Epithelial cell of proximal tubule (primary cell): ENCODE measurements at places on chromosomes 16 and 17. TPM values are rescaled to one million over a fixed set of nuclear protein-coding genes. Genes with fewer than 3 reads are reported as not detected.
A peak's percentile ranks its signal among the peaks of the same experiment; 100 is the strongest.

- no peak for DNase-seq
Measured at GRCh38 chr16:67935101-67935401, 1.6 kb downstream of the PSMB10 start.

Gene WFDC1
- total RNA-seq, result not detected in 2 replicates

Gene UNC13D
- total RNA-seq, result 9.2 and 17.8 TPM in 2 replicates

DNA sequence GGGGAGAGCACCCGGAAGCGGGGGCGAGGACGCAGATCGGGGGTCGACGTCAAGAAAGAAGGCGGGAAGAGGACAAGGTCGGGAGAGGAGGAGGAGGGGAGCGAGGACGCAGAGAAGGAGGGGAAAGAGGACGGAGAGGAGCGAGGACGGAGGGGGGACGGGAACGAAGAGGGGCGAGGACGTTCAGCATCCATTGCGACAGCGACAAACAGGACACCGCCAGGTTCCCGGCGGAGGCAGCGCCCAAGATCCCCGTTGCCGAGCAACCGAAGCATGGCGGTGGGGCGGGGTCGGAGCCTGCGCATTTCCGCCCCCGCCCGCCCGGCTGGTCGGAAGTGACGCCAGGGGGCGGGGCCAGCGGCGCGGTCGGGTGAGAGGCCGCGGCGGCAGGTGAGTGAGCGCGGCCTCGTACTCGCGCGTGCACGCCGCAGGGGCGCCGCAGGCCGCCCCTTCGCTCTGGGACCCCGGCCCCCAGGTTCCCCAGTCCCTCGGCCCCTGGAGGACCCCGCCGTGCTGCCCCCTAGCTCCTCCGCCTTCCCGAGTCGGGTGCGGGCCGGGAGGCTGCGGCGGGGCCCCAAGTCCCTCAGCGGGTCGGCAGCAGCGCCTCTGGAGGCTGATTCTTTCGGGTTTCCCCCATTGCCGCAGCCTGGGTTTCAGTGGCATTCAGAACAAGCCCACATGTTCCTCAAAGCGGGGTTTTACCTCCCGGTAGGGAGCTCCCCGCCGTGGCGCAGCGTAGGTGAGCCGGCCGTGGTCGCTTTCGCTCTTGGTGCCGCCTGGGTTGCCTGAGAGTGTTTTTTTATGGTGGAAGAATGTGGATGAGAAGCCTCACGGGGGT, at the start of gene FAM234A:
Gene FAM234A (plus strand): TSS at position 354 of the 838 bp plus-strand sequence. CDS start 19,593 bp downstream, outside the sequence.
- DNase-seq, result no peak

DNA sequence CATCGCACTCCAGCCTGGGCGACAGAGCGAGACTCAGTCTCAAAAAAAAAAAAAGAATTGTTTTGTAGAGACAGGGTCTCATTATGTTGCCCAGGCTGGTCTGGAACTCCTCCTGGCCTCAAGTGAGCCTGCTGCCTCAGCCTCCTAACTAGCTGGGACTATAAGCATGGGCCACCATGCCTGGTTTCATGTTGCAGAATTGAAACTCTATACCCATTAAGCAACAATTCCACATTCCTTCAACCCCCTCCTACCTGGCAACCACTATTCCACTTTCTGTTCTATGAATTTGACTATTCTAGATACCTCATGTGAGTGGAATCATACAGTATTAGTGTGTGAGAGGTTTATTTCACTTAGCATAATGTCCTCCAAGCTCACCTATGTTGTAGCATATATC, 24.5 kb downstream of the RNF135 start:
- no peak for DNase-seq

GRCh38 chr17:49862781-49863331, 15.0 kb upstream of the TAC4 start:
- DNase-seq, result no peak

Gene PRAC2
- total RNA-seq, result not detected in 2 replicates

GRCh38 chr17:6602141-6602540, 38.4 kb downstream of the KIAA0753 start:
- no peak for DNase-seq

GRCh38 chr16:48608871-48609651, 919 bp downstream of the N4BP1 start:
- no peak for DNase-seq

GRCh38 chr17:550463-551180, 164.0 kb downstream of the VPS53 start:
- DNase-seq, result peak; percentile 15

Gene PROCA1
- total RNA-seq, result under 0.01 and 0.58 TPM in 2 replicates

DNA sequence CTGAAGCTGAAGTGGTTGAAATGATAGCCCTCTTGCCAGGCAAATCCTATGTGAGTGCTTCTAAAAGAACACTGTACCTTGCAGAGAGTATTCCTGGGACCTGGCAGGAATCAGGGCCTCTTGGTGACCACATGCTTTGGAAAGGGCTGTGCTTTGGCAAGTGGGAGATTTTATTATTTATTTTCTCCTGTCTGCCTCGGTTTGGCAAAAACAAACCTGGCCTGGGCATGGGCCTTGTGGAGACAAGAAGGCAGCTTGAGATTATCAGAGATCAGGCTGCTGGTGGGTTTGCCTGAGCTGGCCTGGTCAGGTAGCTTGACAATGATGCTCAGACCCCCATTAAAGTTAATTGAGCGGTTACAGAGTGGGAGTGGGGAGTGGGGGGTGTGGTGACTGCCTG, 24.6 kb downstream of the ABCC1 start:
- no peak for DNase-seq

DNA sequence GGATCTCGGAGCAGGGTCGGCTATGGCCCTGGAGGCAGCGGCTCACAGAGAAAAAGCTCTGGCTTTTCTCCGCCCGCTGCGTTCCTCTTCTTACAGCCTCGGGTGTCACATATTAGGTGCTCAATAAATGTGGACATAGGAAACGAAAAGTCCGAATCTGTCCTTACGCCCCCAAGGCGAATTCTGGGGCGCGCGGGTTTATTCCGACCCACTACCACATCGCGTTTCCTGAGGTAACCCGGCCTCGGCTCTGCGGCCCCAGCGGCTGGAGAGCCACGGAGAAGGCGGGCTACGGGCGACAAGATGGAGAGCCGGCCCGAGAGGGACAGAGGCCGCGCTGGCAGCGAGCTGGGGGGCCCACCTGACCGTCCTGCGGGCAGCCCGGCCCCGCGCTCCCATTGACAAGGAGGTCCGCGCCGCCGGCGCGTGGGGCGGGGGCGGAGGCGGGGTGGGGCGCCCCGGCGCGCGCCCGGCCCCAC, 573 bp upstream of the GNAO1 start:
- no peak for DNase-seq

DNA sequence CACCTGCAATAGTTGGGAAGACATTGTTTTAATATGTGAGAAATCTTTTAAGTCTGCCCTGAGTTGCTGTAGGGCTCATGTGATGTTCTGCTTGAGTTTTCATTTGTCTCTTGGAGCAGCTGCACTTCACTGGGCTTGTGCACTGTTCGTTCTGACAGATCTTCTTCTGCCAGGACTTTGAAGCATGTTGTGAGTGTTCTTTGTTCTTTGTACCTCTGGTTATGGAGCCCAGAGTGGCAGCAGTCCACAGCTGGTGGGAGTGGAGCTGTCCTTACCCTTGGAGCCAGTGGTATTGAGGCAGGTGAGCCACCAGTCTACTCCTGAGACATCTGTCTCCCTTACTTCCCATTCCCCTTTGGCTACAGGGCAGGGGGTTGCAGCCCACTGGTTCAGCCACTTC, 64.6 kb downstream of the GNAO1 start:
- DNase-seq, result no peak

Gene PRSS22
- total RNA-seq, result 9.5 and 11.1 TPM in 2 replicates

DNA sequence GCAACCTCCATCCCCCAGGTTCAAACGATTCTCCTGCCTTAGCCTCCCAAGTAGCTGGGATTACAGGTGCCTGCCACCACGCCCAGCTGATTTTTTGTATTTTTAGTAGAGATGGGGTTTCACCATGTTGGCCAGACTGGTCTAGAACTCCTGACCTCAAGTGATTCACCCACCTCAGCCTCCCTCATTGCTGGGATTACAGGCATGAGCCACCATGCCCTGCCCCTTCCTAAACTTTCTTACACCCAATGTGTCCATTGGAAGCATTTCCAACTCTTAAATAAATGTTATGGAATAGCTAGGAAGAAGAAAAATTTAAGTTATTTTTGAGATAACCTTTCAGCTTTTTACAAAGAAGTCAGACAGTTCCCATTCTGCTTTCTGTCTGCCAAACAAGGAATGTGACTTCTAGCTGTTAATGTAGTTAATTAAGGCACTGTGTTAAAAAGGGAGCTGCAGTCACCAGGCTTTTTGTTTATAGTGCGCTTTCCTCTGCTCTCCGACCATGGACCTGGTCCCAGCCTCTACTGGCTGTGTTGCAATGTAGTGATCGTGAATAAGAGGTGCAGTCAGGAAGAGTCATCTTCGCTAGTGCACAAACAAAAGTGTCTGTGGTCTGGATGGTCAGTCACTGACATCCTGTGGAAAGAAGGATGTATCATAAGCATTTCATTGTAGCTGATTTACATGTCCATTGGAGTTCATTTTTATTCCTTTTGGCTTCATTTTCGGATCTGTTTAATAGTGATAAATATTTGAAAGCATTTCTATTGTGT, 39.7 kb downstream of the USP10 start:
- DNase-seq, result no peak

Gene TRPV3
- total RNA-seq, result 0.36 and 0.46 TPM in 2 replicates
